ENCODE measurements at places on chromosomes 2 and 18. TPM values are rescaled to one million over a fixed set of nuclear protein-coding genes. Genes with fewer than 3 reads are reported as not detected.
A peak's percentile ranks its signal among the peaks of the same experiment; 100 is the strongest.

The MREG gene
- total RNA-seq = 5.3 TPM

The SPATA3 gene
- total RNA-seq = not detected

The ALPI gene
- total RNA-seq = not detected

The CXCR1 gene
- not detected for total RNA-seq

The CD28 gene
- total RNA-seq = not detected

The HOXD11 gene
- total RNA-seq = not detected

The MRPS9 gene
- total RNA-seq = 28.6 TPM

The KATNAL2 gene
- 3.0 TPM for total RNA-seq

GRCh38 chr2:144461308-144461766 is 58.6 kb downstream of the ZEB2 start:
- H3K27me3 ChIP-seq = no peaks in the 10 kb centered on the region
- H3K4me3 ChIP-seq = no peak overlapping the region
- peak overlapping the region; percentile 28 for H3K27ac ChIP-seq
- DNase-seq = peak; percentile 93
- no peaks in the 10 kb centered on the region for H3K36me3 ChIP-seq

- peak overlapping the region; percentile 38 for H3K27ac ChIP-seq
- DNase-seq = peak; percentile 52
- peaks cover 4% of the 10 kb centered on the region for H3K4me1 ChIP-seq
- no peaks in the 10 kb centered on the region for H3K36me3 ChIP-seq
- peak overlapping the region; percentile 61 for H3K4me3 ChIP-seq
These were observed 192.6 kb upstream of the TCF4 start for GRCh38 chr18:55780586-55781071.

GRCh38 chr2:181170256-181170655 is 189.9 kb downstream of the UBE2E3 start:
- no peak overlapping the region for H3K27ac ChIP-seq
- no peak for DNase-seq
- H3K36me3 ChIP-seq = no peaks in the 10 kb centered on the region

GRCh38 chr2:23485841-23486683 is 101.1 kb downstream of the KLHL29 start:
- H3K27ac ChIP-seq = no peak overlapping the region
- H3K27me3 ChIP-seq = peaks cover 36% of the 10 kb centered on the region
- H3K4me3 ChIP-seq = no peak overlapping the region
- no peaks in the 10 kb centered on the region for H3K36me3 ChIP-seq
- no peak for DNase-seq

- no peaks in the 10 kb centered on the region for H3K36me3 ChIP-seq
- H3K4me3 ChIP-seq = no peak overlapping the region
- no peaks in the 10 kb centered on the region for H3K4me1 ChIP-seq
- H3K27me3 ChIP-seq = no peaks in the 10 kb centered on the region
- no peak overlapping the region for H3K27ac ChIP-seq
These were observed 77.0 kb upstream of the GALNT3 start for GRCh38 chr2:165871025-165871424.

DNA sequence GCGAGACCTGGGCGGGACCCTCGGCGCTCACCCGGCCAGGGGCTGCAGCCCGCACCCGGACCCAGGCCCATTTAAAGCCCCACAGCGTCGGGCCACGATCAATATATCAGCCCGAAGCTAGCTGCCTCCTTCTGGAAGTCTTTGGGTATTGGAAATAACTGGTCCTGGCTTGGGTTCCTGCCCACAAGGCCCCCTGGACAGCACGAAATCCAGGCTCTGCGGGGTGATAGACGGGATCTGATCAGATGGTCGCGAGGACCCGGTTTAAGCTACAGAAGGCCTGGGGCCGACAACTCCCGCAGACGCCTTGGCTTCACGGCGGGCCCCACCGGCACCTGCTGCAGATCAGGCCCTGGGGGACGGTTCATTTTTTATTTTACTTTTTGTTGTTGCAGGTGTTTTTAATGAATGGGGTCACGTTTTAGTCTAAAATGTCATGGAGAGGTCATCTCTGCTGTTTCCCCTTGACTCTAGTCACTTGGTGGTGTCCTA is 362 bp upstream of the PSTPIP2 start:
- peak overlapping the region; percentile 22 for H3K27ac ChIP-seq
- peak overlapping the region; percentile 71 for H3K4me3 ChIP-seq
- H3K36me3 ChIP-seq = no peaks in the 10 kb centered on the region
- H3K4me1 ChIP-seq = peaks cover 20% of the 10 kb centered on the region
- H3K27me3 ChIP-seq = no peaks in the 10 kb centered on the region

GRCh38 chr2:48693066-48693465 is 62.5 kb downstream of the LHCGR start:
- no peak overlapping the region for H3K4me3 ChIP-seq
- peak; percentile 36 for DNase-seq
- peaks cover 25% of the 10 kb centered on the region for H3K4me1 ChIP-seq

GRCh38 chr2:197184959-197185586 is 125.5 kb downstream of the ANKRD44 start:
- peaks cover 27% of the 10 kb centered on the region for H3K4me1 ChIP-seq
- peak; percentile 80 for DNase-seq
- no peaks in the 10 kb centered on the region for H3K36me3 ChIP-seq
- H3K27ac ChIP-seq = no peak overlapping the region

GRCh38 chr2:112757265-112757664 is 7.1 kb downstream of the CKAP2L start:
- H3K4me3 ChIP-seq = no peak overlapping the region
- no peaks in the 10 kb centered on the region for H3K27me3 ChIP-seq
- peaks cover 27% of the 10 kb centered on the region for H3K36me3 ChIP-seq
- H3K27ac ChIP-seq = no peak overlapping the region

DNA sequence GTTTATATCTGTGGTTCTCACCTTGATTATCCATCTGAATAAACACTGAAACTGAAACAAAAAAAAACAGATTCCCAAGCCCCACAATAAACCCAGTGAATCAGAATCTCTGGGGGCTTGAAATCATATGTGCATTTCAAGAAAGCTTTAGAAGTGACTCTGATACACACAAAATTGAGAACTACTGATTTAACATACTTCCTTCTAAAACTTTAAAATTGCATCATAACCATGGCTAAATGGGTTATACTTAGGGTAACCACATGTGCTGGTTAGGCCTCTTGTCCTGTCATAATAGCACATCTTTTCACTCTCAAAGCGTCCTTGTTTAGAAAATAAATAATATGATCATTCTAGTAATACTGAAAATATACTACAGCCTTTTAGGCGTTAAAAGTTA is 100.9 kb downstream of the ATAD2B start:
- H3K27ac ChIP-seq = no peak overlapping the region
- H3K27me3 ChIP-seq = no peaks in the 10 kb centered on the region
- H3K36me3 ChIP-seq = no peaks in the 10 kb centered on the region
- H3K4me3 ChIP-seq = no peak overlapping the region

DNA sequence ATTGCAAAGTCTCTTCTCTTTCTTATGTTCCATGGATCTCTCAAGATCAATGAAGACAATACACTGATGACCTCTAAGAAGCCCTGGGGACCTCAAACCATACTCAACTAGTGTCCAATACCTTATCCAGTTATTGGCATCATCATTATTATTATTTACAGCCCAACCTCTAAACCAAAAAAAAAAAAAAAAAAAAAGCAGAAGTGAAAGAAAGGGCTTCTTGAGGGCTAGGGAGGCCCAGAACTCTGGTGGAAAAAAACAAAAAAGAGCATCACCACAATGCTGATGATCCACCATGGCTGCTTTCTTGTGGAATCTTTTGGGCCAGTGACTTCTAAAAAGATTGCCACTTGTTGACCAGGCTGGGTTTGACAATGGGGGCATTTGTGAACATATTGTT is 324.9 kb downstream of the LPIN1 start:
- H3K4me3 ChIP-seq = no peak overlapping the region
- H3K27me3 ChIP-seq = no peaks in the 10 kb centered on the region
- H3K27ac ChIP-seq = no peak overlapping the region
- H3K4me1 ChIP-seq = no peaks in the 10 kb centered on the region
- H3K36me3 ChIP-seq = no peaks in the 10 kb centered on the region
- DNase-seq = no peak

DNA sequence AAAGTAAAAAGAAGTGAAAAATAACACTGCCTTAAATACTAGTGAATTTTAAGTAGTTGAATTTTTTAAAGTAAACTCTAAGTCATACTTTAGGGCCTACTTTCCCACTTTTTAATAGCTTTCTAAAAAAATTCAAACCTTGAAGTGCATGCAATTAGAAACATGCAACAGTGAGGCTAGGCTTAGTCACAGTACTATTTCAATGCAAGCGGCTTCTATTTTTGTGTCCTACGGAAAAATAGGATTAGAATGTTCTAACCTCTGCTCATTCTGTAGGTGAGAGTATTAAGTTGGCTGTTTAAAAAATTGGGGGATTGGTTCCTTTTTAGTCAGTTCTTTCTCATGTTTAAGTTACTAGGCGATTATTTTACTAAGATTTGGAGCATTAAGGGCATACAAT is 39.1 kb upstream of the PSMD14 start:
- no peak overlapping the region for H3K27ac ChIP-seq
- no peaks in the 10 kb centered on the region for H3K4me1 ChIP-seq
- no peaks in the 10 kb centered on the region for H3K36me3 ChIP-seq
- no peak overlapping the region for H3K4me3 ChIP-seq

DNA sequence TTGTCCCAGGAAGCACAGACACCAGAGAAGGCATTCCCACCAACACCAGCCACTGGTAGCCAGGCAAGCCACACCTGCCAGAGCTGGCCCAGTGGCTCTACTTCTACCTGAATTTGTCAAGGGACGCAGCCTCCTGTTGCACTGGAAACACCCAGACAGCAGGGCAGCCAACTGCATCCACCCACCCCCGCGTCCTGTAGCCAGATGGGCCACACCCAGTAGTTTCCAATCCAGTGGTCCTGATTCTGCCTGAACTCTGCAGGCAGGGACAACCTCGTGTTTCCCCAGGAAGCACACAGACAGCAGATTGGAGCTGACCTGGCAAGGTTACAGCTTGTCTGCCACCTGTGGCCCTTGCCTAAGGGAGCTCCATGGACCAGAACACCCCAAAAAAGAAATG is 18.2 kb downstream of the PFN4 start:
- H3K4me1 ChIP-seq = no peaks in the 10 kb centered on the region
- no peak overlapping the region for H3K4me3 ChIP-seq
- no peak for DNase-seq
- no peaks in the 10 kb centered on the region for H3K36me3 ChIP-seq
- no peak overlapping the region for H3K27ac ChIP-seq
- no peaks in the 10 kb centered on the region for H3K27me3 ChIP-seq

DNA sequence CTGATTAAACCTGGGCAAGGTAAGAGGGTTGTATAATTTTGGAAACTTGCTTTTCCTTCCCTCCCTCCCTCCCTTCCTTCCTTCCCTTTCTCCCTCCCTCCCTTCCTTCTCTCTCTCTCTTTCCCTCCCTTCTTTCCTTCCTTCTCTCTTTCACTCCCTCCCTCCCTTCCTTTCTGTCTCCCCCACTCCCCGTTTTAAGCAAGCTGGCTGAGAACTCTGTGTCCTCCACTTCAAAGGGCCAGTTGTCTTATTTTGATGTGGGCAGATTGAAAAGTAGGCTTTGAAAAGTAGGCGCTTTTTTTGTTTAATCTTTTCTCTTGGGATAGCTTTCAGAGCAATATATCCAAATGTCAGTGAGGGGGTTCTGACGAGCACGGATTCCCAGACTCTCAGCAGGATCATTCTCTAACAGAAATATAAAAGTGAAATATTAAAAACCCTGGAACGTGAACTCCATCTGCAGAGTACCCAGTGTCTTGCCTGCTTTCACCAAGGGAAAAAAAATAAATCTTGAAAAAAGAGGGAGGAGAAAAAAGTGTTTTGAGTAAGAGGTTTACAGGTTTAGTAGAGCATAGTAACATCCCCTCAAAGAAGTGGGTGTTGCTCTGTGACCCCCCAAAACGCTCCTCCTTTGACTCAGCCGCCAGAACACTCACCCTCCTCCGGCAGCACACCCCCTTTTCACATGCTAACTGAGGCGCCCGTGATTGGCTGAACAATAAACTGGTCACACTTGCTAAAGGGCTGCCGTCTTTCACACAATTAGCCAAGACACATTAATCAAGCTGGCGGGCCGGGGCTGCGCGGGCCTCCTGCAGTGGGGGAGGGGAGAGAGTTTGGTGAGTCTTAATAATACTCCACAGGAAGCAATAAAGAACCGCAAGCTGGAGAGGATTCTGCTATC is 52.2 kb downstream of the CDK15 start:
- no peaks in the 10 kb centered on the region for H3K36me3 ChIP-seq
- H3K4me1 ChIP-seq = peaks cover 46% of the 10 kb centered on the region
- no peaks in the 10 kb centered on the region for H3K27me3 ChIP-seq
- peak; percentile 90 for DNase-seq
- H3K4me3 ChIP-seq = peak overlapping the region; percentile 17
- H3K27ac ChIP-seq = peak overlapping the region; percentile 60

DNA sequence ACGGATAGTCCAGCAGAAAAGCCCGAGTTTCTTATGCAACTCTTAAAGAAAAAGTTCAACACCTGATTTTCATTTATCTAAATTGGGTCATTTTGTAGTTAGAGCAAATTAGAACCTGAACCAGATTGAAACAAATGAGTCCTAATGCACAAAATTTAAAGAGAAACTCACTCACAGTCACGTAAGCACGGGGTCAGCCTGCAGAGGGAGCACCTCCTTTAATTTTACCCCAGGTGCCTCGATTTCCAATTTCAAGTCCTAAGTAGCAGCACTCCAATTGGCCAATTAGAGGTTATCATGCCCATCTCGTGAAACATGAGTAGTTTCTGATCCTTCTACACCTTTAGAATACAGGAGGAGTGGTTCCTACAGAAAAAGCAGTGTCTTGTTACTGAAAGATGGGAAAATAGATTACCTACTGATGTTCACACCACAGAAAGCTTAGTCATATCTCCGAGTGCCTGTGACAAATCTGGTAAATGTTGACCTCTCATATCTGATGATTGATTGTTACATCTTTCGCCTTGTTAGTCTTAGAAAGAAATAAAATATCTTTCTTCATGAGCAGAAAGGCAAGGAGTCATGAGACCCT is 1929.8 kb upstream of the LRRTM1 start:
- no peak overlapping the region for H3K4me3 ChIP-seq
- no peaks in the 10 kb centered on the region for H3K4me1 ChIP-seq
- no peak for DNase-seq
- H3K27me3 ChIP-seq = no peaks in the 10 kb centered on the region
- no peak overlapping the region for H3K27ac ChIP-seq

- H3K27me3 ChIP-seq = peaks cover 2% of the 10 kb centered on the region
- H3K36me3 ChIP-seq = no peaks in the 10 kb centered on the region
- no peaks in the 10 kb centered on the region for H3K4me1 ChIP-seq
- H3K27ac ChIP-seq = no peak overlapping the region
- no peak for DNase-seq
- H3K4me3 ChIP-seq = no peak overlapping the region
These were observed 156.0 kb upstream of the TWIST2 start for GRCh38 chr2:238691596-238692491.

Measured in astrocyte (in vitro differentiated cells and primary cell).